ENCODE measurements at places on chromosomes 3 and 15. TPM values are rescaled to one million over a fixed set of nuclear protein-coding genes. Genes with fewer than 3 reads are reported as not detected.

The GABRB3 gene
- total RNA-seq, result 79.5 TPM

The TMCO5A gene
- total RNA-seq, result not detected

The MAP6D1 gene
- 10.7 TPM for total RNA-seq

The KY gene
- total RNA-seq, result 1.5 TPM

The CLDN1 gene
- 11.4 TPM for total RNA-seq
